Natural killer cell (primary cell): ENCODE measurements at places on chromosomes 1 and 21.
A peak's percentile ranks its signal among the peaks of the same experiment; 100 is the strongest.

- DNase-seq = no peak
- H3K27me3 ChIP-seq = no peaks in the 10 kb centered on the region
- no peaks in the 10 kb centered on the region for H3K4me1 ChIP-seq
- no peak overlapping the region for H3K4me3 ChIP-seq
- H3K36me3 ChIP-seq = peaks cover 24% of the 10 kb centered on the region
These were observed 45.7 kb downstream of the NTPCR start for GRCh38 chr1:232996143-232996542.

- H3K4me1 ChIP-seq = peaks cover 14% of the 10 kb centered on the region
- no peaks in the 10 kb centered on the region for H3K27me3 ChIP-seq
- H3K27ac ChIP-seq = no peak overlapping the region
- DNase-seq = no peak
- H3K36me3 ChIP-seq = no peaks in the 10 kb centered on the region
- no peak overlapping the region for H3K4me3 ChIP-seq
These were observed 20.7 kb upstream of the KCNA2 start for GRCh38 chr1:110626889-110627288.

- H3K36me3 ChIP-seq = no peaks in the 10 kb centered on the region
- H3K27me3 ChIP-seq = no peaks in the 10 kb centered on the region
- peaks cover 2% of the 10 kb centered on the region for H3K4me1 ChIP-seq
- DNase-seq = no peak
These were observed 217.6 kb upstream of the SAMSN1 start for GRCh38 chr21:14763695-14764064.

DNA sequence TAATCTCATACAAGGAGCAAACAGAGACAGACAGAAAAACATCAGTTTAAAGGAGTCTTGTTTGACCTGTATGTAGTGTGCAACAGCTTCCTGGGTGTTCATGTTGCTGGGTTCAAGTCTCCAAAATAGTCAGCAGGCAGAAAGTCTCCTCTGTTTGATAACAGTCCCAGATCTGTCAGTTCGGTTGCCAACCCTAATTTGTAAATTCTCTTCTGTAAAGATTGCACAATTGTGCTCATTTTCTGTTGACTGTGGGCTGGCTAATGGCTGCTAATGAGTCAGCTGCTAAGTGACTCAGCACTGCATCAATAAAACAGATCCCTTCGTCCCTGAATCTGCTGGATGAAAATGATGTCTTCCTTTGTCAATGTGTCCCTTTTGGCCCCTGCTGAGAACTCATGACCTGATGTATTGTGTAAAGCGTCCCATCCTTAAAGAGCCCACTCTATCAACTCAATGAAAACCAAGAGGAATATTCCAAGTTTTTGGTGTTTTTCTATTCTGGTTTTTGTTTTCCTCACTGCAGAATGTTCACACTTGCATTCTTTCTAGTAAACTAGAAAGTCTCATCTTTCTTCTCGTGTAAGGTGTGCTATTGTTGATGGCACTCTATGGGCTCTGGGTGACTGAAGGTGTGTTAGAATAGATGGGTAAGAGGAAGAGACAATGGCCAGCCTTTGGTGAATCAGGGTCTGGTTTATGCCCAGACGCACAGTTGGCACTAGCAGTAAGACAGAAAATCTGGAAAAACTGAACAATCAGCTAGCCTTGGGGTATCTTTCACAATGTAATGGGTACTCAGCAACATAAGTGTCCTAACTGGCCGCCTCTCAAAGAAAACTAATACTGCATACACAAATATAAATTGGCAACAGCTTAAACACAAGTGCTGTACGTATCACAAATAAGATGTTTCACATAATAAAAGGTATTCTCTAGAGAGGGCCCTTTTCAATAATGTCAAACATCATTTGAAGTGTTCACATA lies 75.1 kb upstream of the SIPA1L2 start:
- H3K36me3 ChIP-seq = no peaks in the 10 kb centered on the region
- no peaks in the 10 kb centered on the region for H3K4me1 ChIP-seq
- DNase-seq = no peak
- no peak overlapping the region for H3K4me3 ChIP-seq
- H3K27me3 ChIP-seq = no peaks in the 10 kb centered on the region

GRCh38 chr1:19437891-19438294 lies 47.4 kb downstream of the CAPZB start:
- no peak overlapping the region for H3K4me3 ChIP-seq
- H3K36me3 ChIP-seq = peaks cover 15% of the 10 kb centered on the region
- peaks cover 41% of the 10 kb centered on the region for H3K4me1 ChIP-seq
- H3K27ac ChIP-seq = no peak overlapping the region
- no peak for DNase-seq

DNA sequence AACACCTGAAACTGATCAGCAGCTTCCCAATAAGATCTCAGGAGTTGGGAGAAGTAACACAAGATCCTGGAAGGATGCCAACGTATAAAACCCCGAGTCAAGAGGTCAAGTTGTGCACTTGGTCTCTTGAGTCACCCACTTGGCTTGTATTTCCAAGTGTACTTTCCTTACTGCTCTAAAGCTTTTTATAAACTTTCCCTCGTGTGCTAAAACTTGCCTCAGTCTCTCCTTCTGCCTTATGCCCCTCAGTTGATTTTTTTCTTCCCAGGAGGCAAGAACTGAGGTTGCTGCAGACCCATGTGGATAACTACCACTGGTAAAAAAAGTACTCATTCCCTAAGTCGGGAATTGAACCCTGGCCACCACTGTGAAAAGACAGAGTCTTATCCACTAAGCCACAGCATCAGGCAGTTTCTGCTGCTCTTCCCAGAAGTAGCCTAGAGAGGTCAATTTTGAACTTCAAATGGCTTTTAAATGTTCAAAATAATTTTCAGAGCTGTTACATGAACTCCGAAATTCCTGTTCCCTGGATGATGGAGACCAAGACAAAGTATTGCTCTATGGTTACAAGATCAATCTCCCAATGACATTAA lies 28.9 kb downstream of the ITLN2 start:
- no peaks in the 10 kb centered on the region for H3K36me3 ChIP-seq
- no peak overlapping the region for H3K27ac ChIP-seq
- no peak for DNase-seq
- no peaks in the 10 kb centered on the region for H3K27me3 ChIP-seq
- H3K4me1 ChIP-seq = no peaks in the 10 kb centered on the region
- H3K4me3 ChIP-seq = no peak overlapping the region

- H3K36me3 ChIP-seq = peaks cover 14% of the 10 kb centered on the region
- no peaks in the 10 kb centered on the region for H3K4me1 ChIP-seq
These were observed 23.8 kb downstream of the TSEN15 start for GRCh38 chr1:184075055-184076029.

DNA sequence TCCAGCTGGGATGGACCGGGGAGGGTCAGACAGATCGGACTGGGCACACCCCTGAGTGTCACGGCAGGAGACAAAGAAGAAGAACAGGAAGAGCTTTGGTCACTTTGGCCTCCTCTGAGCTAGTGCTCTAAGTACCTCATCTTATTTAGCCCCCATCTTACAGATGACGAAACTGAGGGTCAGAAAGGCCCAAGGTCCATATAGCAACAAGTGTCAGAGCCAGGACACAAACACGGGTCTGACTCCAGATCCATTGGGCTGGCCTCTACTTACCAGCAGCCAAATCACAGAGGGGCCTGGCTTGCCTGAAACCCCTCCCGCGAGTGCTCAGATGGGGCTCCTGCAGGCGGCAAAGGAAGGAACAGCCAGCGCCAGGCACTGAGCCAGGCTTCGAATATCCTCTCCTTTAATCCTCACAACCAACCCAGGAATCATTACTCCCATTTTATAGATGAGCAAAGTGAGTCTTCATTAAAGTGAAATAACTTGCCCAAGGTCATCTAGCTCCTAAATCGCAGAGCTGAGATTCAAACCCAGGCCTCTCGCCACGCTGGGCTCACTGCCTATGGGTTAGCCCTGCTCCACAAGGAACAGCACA lies 25.7 kb upstream of the SELENON start:
- H3K27me3 ChIP-seq = peaks cover 2% of the 10 kb centered on the region
- no peak overlapping the region for H3K4me3 ChIP-seq
- no peak overlapping the region for H3K27ac ChIP-seq
- H3K36me3 ChIP-seq = peaks cover 2% of the 10 kb centered on the region
- DNase-seq = peak; percentile 53
